Mammary microvascular endothelial cell (primary cell): ENCODE measurements at places on chromosomes 3 and 15. TPM values are rescaled to one million over a fixed set of nuclear protein-coding genes. Genes with fewer than 3 reads are reported as not detected.

The SEC62 gene
- total RNA-seq = 17.3 and 23.4 TPM in 2 replicates

The ILDR1 gene
- total RNA-seq = not detected in 2 replicates

The SCN11A gene
- total RNA-seq = not detected in 2 replicates

The CTXN2 gene
- total RNA-seq = not detected in 2 replicates

The SRP14 gene
- total RNA-seq = 352 and 357 TPM in 2 replicates

The AMOTL2 gene
- total RNA-seq = 127 TPM in 2 replicates

The PAK6 gene
- 0.20 TPM in 1 of 2 replicates, not detected in the other for total RNA-seq

The LDHAL6B gene
- not detected in 2 replicates for total RNA-seq

The LRTM1 gene
- total RNA-seq = not detected in 2 replicates

The EPHA6 gene
- total RNA-seq = 0.27 TPM in 1 of 2 replicates, not detected in the other

The CD96 gene
- total RNA-seq = not detected in 2 replicates

The SOX2 gene
- not detected in 2 replicates for total RNA-seq

The IGSF11 gene
- not detected in 2 replicates for total RNA-seq

The ZNF501 gene
- 3.0 and 3.7 TPM in 2 replicates for total RNA-seq

The ATP2B2 gene
- total RNA-seq = not detected in 2 replicates

The MELTF gene
- total RNA-seq = 0.67 and 1.9 TPM in 2 replicates
